ENCODE measurements at places on chromosomes 5 and 9.

DNA sequence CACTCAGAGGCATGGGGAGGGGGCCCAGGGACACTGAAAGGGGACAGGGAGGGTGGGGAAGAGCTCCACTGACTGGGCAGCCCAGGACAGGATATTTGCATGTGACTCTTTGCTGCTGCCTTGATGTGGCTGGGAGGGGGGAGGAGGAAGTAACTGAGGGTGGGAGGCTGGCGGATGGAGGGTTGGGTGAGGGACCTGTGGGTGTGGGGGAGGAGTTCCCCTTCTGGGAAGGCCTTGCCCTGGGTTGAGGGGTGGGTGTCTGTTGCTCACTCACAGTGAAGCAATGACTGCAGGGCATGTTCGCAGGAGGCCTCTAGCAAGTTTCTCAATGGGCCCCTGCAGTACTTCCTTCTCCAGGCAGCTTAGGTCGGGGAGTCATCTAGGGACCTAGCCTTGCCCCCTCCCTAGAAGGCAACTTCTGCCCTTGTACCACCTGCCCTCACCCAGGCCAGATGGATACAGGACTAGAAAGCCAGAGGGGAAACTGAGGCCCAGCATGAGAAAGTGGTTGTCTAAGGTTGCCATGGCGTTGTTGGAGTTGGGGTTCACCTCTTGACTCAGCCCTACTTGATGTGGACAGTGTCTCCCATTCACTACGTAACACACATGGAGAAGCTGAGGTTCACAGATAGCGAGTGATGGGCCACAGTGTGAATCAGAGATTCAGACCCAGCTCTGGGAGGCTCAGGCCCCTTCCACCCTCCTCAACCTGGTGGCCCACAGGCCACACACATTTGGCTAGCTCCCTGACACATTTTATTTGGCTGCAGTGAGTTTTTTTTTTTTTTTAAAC is 3.0 kb downstream of the GRK6 start:
- DNase-seq = no peak

GRCh38 chr9:132108728-132109127 is 29.1 kb upstream of the MED27 start:
- DNase-seq = no peak

GRCh38 chr9:134267305-134267880 is 58.9 kb upstream of the RXRA start:
- no peak for DNase-seq

DNA sequence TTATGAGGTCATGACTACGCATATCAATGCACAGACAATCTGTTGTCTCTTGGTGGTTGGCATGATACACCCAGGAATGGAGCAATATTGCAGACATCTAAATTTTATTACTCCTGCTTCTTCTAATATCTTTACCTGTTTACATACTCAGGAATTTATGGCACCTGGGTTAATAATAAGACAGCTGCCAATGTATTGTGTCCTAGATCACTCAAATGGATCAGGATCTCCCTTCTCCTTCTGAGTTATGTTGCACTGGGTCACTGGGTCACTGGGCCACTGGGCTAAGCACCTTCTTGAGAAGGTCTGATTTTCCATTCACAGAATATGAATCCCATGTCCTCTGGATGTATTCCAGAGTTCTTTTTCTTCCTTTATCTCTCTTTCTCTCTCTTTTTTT is 41.8 kb downstream of the CCL28 start:
- DNase-seq = no peak

- no peak for DNase-seq
Observed at GRCh38 chr9:135332516-135332915, 147.1 kb upstream of the PPP1R26 start.

DNA sequence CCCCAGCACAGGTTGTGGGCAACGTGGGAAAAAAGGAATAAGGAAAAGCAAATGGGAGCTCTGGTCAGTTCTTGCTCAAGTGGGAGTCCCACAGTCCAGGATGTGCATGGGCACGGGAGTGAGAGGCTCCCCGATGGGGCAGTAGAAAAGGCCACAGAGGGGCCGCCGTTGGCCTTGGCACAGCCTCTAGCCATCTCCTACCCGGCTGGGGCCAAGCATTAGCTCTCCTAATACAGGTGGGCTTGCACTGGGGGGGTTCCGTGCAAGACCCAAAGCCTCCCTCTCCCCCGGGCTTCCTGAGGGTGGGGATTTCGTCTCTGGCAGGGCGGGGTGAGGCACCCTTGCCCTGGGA is 212.2 kb upstream of the MVB12B start:
- DNase-seq = no peak

- no peak for DNase-seq
Observed at GRCh38 chr5:95549030-95549429, 5.7 kb downstream of the SKIC3 start.

DNA sequence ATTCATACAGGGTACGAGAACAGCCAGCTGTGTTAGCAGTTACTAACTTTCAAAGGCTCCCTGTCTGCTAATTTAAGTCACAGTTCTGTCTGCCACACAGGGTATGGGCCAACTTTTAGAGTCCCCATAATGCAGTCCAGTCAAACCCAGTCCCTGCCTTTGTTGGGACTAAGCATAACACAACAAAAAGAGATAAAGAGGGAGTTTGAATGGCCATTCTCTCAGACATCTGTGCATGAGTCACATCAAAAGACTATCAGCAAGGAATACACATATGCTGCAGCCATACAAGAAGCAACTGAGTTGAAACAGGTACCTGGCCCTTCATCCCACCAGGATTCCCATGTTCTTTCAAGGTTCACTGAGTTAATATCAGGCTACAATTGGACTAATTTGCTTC is 744.5 kb upstream of the C9orf72 start:
- no peak for DNase-seq

DNA sequence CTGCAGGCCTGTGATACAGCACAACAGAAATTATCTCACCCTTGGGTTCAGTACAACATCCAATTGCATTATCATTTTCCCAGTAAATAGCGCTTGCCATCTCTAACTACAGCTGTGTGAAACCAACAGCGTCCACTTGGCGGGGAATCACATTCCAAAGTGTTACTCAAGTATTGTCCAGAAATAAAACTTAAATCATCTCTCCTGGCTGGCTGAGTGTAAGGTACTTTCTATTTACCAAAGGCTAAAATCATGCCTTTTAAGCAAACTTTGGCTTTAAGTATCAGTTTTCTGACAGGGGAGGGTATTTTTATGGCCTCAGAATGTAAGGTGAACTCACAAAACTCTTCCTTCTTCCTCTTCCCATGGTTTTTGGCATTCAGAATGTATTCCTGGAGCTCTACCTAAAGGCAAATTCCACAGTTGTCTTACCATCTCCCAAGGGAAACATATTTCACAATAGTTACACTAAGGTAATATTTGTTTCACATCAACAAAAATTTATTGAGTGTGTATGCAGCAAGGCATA is 205.6 kb upstream of the MPDZ start:
- no peak for DNase-seq

DNA sequence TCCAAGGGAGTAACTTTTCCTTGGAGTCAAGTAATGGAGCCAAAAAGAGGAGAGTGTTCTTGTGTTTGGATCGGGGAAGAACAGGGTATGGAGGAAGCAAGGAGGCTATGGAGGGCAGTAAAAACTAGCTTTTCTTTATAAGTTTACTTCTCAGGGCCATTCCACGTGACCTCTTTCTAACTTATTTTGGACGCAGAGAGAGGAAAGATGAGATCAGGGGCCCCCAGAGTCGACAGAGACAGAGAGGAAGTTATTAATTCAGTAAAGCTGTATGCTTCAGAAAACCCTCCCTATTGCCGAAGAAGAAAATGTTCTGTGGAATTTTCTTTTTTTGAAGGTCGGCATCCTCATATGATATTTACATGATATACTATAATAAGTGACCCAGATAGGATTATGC is 233.8 kb upstream of the MPDZ start:
- no peak for DNase-seq

DNA sequence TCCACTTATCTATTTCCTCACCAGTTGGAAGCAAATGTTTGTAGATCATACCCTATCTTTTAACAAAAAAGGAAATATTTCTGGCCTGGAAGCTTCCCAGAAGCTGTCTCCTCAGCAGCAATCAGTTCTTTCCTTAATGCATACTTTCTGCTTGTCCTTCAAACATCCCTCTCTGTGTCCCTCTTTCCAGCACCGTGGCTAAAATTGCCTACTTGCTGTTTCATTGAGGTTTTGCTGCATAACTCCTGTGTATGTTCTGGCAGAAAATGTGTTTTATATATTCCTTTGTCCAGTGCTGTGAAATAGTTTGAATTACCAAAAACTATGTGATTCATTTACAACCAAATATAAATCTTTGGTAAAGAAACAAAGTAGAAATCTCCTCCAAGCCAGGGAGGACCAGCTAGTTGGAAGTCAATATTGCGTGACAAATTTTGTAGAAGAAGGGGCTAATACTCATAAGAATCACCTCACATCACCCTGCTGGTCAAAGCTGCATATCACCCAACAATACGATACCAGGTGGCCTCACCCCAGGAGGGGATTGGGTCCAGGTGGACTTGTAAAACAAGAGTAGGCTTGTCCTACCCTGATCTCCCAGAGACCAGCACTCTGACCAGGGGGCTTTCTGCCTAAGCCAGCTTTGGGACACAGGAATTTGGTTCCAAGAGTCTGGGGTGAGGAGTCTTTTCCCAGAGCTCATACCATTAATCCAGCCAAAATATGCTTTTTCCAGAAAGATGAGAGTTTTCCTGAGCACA is 198.4 kb upstream of the SNX2 start:
- no peak for DNase-seq

DNA sequence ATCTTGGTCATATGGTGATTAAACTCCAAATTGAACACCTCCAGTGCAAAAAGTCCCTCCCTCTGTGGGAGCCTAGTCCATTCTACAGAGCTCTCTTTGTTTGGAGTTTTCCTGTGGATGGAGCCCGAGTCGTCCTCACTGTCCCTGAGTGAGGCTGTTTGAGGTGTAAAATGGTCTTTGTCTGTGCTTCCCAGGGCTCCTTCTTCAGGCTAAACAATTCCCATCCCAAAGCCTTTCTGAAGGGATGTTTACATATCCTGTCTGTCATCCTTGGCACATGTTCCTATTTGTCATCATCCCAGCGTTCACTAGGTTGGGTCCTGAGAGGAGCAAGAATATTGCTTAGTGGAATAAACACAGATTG is 68.9 kb downstream of the COL27A1 start:
- DNase-seq = no peak

DNA sequence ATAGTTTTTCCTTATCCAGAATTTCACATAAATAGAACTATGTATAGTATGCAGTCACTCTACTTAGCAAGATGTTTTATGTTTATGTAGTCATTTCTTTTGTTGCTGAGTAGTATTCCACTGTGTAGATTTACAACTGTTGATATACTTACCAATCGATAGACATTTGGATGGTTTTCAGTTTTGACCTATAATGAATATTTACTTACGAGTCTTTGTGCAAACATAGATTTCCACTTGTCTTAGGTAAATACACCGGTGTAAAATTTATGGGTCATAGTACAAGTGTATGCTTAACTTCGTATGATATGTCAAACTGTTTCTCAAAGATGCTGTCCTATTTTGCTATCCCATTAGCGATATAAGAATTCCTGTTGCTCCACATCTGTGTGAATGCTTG is 19.7 kb upstream of the OR2K2 start:
- DNase-seq = no peak

- DNase-seq = no peak
Observed at GRCh38 chr9:78297672-78297961, 692 bp downstream of the PSAT1 start.

All from NCI-H2081 treated with DMSO at 0.1 percent for 48 hours (cell line).